ENCODE measurements at places on chromosomes 7 and 10. TPM values are rescaled to one million over a fixed set of nuclear protein-coding genes. Genes with fewer than 3 reads are reported as not detected.

Gene IL15RA
- 26.3 TPM for total RNA-seq

Gene GPR15LG
- not detected for total RNA-seq

Gene ADK
- total RNA-seq: 72.7 TPM

Gene NKX1-2
- 0.02 TPM for total RNA-seq

Gene EN2
- not detected for total RNA-seq

Gene PLPP4
- 69.2 TPM for total RNA-seq

DNA sequence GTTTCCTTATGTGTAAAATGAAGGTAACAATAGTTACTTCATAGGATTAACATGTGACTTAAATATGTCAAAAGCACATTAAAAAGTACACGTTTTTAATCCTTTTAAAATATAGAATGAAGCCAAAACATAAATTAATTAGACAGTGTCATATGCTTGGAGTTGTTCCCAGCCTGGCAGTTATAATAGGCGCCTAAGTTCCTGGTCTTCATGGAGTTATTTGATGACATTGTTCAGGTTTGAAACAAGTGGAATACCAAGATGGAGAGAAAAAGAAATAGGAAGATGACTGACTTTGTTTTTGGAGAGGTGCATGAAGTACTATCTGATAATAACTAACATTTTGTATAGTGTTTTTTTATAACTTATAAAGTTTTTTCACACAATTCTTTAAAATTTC, 67.3 kb downstream of the ZNRF2 start:
- DNase-seq: no peak

DNA sequence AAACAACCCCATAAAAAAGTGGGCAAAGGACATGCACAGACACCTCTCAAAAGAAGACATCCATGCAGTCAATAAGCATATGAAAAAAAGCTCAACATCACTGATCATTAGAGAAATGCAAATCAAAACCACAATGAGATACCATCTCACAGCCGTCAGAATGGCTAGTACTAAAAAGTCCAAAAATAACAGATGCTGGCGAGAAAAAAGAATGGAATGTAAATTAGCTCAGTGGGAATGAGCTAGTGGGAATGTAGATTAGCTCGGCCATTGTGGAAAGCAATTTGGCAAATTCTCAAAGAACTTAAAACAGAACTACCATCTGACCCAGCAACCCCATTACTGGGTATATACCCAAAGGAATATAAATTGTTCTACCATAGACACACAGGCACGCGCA, 287.0 kb downstream of the WDR37 start:
- no peak for DNase-seq

- no peak for DNase-seq
These were observed 849.8 kb upstream of the SORCS1 start for GRCh38 chr10:108014145-108014901.

- DNase-seq: no peak
These were observed 43.5 kb downstream of the ZWINT start for GRCh38 chr10:56317603-56318002.

Data from M059J (cell line).